ENCODE measurements at places on chromosomes 6 and 20. TPM values are rescaled to one million over a fixed set of nuclear protein-coding genes. Genes with fewer than 3 reads are reported as not detected.

The RSPO4 gene
- total RNA-seq, result not detected

The RBPJL gene
- not detected for total RNA-seq

The HLA-DQA1 gene
- not detected for total RNA-seq

The PCSK2 gene
- 1.2 TPM for total RNA-seq

The ZNF512B gene
- total RNA-seq, result 8.9 TPM

The TNFRSF6B gene
- not detected for total RNA-seq

The ARMH2 gene
- total RNA-seq, result not detected

The STX11 gene
- 17.8 TPM for total RNA-seq

The C6orf132 gene
- total RNA-seq, result 6.0 TPM

The LY6G6C gene
- total RNA-seq, result 3.1 TPM

The TRPC4AP gene
- 49.4 TPM for total RNA-seq
